ENCODE measurements at places on chromosomes 4 and X.
A peak's percentile ranks its signal among the peaks of the same experiment; 100 is the strongest.

DNA sequence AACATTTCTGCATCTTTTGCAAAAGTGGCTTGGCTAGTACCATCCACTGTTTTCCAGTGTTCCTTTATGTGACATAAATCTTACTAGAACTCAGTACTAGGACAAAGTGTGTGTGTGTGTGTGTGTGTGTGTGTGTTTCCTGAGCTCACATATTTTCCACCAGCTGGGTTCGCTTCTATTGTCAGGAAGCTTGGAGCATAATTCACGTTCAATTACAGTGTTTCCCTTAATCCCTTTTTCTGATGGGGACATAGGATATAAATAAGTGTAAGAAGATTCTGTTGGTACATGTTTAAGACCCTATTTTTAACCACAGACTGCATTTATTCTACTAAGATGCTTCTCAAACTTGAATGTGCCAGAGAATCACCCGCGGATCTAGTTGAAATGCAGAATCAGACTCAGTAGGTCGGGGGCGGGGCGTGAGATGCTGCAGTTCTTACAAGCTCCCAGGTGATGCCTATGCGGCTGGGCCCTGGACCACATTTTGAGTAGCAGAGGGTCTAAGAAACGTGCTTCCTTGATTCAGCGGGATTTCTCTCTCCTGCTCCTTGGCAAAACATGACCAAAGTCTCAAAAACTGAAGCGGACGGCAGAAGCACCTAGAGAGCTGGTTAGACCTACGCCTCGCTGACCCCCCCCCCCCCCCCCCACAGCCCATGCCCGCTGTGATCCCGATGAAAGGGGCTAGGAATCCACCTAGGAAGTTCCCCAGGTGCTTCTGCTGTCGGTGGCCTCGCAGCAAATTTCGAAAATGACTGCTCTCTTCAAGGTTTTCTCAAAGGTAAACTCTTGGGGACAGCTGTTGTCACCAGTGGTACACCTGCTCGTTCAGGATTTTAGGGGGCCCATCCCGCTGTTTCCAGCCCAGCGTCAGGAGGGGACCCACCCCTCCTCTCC, 797 bp downstream of the CD99L2 start:
- DNase-seq: peak; percentile 10

- no peak for DNase-seq
These were observed 19.5 kb upstream of the PCSK1N start for GRCh38 chrX:48854898-48855297.

GRCh38 chrX:37776987-37777325, 2.9 kb upstream of the CYBB start:
- no peak for DNase-seq

DNA sequence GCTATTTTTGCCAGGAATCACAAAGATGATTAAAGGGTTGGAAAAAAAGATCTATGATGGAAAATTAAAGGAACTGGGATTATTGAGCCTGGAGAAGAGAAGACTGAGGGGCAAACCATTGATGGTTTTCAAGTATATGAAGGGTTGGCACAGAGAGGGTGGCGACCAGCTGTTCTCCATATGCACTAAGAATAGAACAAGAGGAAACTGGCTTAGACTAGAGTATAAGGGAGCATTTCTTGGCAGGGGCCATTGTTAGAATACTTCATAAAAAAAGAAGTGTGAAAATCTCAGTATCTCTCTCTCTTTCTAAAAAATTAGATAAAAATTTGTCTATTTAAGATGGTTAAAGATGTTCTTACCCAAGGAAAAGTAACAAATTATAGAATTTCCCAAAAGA, 75.1 kb downstream of the NPNT start:
- no peak for DNase-seq

GRCh38 chr4:73662709-73663546, 42.7 kb upstream of the RASSF6 start:
- peak; percentile 35 for DNase-seq

- no peak for DNase-seq
These were observed 28.1 kb downstream of the SMIM43 start for GRCh38 chr4:121736735-121737351.

DNA sequence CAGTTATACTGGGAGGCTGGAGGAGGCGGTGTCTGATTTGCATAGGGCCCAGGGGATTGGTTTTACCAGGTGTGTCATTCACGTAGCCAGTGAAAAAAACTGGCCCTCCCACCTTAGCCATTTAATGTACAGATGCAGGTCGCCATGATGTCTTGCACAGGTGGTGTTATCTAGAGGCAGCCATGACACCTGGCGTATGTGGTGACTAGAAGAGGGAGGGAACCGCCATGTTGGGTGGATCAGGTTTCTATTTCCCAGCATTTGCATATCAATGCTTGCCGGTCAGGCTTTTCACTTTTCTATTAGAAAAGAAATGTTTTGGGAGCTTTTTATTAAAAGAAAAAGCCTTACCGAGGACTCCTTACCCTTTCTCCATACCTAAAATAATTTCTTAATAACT, 523.4 kb downstream of the ADGRL3 start:
- no peak for DNase-seq

DNA sequence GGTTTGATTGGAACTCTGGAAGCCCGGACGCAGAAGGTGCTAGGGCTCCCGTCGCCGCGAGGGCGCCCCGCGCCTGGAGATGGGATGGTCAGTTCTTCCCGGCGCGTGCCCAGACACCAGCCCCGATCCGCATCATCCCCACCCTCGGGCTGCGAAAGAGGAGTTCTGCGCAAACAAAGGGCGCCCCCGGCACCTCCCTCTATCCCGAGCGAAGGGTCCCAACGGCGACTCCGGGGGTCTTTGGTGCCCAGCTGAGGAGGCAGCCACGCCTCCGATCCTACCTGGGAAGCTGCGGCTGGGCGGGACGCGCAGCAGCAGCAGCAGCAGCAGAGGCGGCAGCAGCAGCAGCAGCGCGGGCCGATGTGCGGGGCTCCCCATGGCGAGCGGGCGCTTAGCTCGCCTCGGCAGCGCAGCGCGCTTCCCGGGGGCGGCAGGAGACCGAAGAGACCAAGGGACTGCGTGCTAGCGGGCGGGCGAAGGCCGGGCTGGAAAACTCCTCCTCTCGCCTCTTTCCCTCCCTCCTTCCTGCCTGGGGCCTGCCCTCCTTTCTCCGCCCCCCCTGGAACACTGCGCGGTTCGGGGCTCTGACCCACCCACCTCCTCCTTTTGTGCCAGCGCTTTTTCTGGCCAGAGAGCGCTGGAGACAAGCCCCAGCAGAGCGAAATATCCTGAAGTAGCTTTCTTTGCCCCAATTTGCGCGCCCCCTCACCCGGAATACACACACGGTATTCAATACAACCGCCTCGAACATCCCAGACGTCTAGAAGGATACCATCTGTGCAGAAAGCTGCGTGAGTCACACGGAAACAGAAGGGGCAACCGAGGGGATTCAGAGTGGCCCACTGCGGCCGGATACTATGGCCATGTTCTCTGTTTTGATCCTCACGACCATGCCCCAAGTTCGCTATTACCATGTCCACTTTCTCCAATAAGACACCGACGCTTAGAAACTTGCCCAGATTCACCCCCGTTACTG, at the start of gene SRPX:
SRPX (minus strand) TSS at position 457 of the 976 bp plus-strand sequence; CDS start at position 378, 79 bp downstream.
- no peak for DNase-seq

GRCh38 chr4:3360777-3361176, 68.0 kb downstream of the RGS12 start:
- DNase-seq: no peak

DNA sequence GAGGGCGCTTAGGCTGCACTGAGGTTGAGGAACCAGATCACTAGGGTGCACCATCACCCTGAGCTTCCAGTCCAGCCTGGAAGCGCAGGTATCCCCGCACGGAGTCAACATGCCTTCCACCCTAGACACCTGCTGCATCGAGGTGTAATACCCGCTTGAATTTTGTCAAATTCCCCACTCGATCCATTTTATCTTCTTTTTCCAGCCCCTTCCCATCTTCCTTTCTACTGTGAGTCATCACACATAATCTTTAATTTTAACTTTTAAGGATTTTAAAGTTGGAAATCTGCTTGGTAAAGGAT, 821 bp downstream of the PLK4 start:
- no peak for DNase-seq

GRCh38 chr4:44421330-44422065, 27.1 kb downstream of the KCTD8 start:
- no peak for DNase-seq

- DNase-seq: no peak
These were observed 583.4 kb downstream of the TRAM1L1 start for GRCh38 chr4:116501954-116502353.

DNA sequence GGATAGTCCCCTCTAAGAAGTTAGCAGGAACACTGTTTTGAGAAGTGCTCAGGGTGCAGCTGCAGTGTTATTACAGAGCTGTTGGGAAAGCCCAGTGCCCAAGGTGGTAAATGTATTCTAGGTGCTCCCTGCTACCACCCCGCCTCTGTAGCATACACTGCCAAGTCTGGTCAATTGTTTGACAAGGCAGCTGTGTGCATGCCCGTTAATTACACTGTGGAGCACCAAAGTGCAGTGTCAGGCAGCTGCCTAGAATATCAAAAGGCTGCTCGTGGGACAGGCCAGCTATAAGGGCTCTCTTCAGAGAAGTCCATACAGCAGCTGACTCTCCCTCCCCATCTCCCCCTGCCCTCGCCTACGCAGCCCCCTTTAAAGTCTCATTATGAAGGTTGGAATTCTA, 99.9 kb upstream of the KLHL13 start:
- DNase-seq: no peak

- DNase-seq: peak; percentile 31
These were observed 20.1 kb downstream of the ACSL1 start for GRCh38 chr4:184805462-184806228.

GRCh38 chrX:118630848-118631247, 96.6 kb upstream of the IL13RA1 start:
- DNase-seq: no peak

DNA sequence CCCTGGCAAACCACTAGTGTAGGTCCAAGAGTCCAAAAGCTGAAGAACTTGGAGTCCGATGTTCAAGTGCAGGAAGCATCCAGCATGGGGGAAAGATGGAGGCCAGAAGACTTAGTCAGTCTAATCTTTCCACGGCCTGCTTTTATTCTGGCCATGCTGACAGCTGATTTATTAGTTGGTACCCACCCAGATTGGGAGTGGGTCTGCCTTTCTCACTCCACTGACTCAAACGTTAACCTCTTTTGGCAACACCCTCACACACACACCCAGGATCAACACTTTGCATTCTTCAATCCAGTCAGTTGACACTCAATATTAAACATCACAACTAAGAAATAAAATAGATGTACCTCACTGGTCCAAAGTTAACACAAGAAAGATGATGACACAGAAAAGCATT, 134.8 kb upstream of the GABRA2 start:
- no peak for DNase-seq

DNA sequence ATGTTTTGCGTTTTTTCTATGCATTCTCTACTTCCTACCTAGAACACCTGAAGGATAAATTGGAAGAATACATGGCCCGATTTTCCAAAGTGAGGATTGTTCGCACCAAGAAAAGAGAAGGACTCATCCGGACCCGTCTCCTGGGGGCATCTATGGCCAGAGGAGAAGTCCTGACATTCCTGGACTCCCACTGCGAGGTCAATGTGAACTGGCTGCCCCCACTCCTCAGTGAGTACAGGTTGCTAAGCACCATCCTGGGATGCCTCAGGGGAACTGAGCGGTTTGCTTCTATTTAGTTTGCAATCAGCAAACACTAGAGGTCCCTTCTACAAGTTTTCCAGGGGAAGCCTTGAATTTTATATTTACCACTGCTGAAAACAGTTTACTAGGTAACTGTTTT, 359.3 kb upstream of the GALNT7 start:
- DNase-seq: no peak

GRCh38 chr4:74543983-74544382, 99.0 kb downstream of the AREG start:
- no peak for DNase-seq

- DNase-seq: peak; percentile 84
These were observed 7.2 kb upstream of the MAGIX start for GRCh38 chrX:49155243-49155899.

DNA sequence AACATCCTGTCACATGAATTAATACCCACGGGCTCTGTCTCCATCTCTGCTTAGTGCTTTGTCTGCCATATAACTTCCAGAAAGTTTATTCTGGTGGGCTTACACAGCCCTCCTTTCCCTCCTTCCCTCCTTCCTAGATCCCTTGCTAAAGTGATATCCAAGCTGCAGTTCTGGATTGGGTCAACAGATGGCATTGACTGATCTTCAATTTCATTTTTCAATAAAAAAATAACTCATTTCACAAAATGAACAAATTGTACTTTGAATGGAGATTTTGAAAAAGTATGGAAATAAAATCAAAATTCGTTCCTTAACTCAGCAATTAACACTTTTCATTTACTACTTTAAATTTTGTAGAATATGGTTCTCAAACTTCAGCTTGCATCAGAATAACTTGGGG, 94.9 kb downstream of the NXF2 start:
- DNase-seq: no peak

- DNase-seq: no peak
These were observed 108.3 kb upstream of the CAMK2D start for GRCh38 chr4:113869743-113870375.

- no peak for DNase-seq
These were observed 174.1 kb upstream of the ADAMTS3 start for GRCh38 chr4:72743078-72743477.

GRCh38 chrX:40054793-40055192, 43.0 kb downstream of the BCOR start:
- no peak for DNase-seq
